Jurkat, Clone E6-1 (cell line): ENCODE measurements at places on chromosomes 4 and X.

- no peak for DNase-seq
These were observed 6.7 kb downstream of the NLGN3 start for GRCh38 chrX:71151366-71151765.

- no peak for DNase-seq
These were observed 107.0 kb downstream of the OR13H1 start for GRCh38 chrX:131650637-131651410.

GRCh38 chrX:37603938-37604409 lies 32.5 kb downstream of the LANCL3 start:
- DNase-seq, result peak; percentile 5

DNA sequence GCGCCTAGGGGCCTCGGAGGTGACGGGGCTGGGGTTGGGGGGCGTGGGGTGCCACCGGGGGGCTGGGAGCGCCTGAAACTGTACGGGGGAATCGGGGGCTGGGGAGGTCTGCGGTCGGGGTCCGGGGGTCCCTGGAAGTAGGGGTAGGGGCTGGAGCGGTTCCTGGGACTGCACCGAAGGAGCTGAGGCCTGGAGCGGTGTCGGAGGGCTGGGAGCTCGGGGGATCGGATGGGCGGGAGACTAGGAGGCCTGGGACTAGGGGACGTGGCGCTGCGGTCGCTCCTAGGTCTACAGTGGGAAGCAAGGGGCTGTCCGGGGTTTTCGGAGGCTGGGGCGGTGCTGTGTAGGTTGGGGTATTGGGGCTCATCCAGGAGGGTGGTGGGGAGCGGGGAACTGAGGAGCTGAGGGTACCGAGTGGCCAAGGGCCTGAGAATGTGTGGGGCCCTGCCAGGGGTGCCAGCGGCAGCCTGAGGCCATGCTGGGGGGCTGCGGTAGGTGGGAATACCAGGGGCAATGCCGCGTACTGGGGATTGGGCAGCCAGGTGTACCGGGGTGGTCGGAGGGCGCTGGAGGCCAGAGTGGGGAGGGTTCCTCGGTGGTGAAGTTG lies 562 bp downstream of the AKAP17A start:
- no peak for DNase-seq

- DNase-seq, result no peak
These were observed 622.5 kb downstream of the ANKRD50 start for GRCh38 chr4:124090021-124090420.

- DNase-seq, result no peak
These were observed 351.4 kb upstream of the GATB start for GRCh38 chr4:152112190-152112589.

DNA sequence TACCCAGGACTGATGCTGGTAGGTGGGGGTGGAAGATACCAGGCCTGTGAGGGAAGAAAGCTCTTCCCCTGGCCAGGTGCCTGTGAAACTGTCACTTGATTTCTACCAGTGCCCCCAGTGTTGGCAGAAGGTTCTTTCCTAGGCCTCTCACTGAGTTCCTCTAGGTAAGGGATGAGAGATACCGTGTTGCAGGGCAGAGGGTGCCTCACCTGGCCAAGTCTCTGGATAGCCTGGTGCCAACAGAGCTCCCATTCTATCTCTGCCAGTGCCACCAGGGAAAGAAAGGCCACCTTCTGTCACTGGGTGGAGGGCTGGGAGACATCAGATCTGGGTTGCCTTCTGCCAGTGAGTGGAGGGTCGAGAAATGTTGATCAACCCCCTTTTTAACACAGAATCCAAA lies 94.1 kb downstream of the RTL5 start:
- DNase-seq, result no peak

DNA sequence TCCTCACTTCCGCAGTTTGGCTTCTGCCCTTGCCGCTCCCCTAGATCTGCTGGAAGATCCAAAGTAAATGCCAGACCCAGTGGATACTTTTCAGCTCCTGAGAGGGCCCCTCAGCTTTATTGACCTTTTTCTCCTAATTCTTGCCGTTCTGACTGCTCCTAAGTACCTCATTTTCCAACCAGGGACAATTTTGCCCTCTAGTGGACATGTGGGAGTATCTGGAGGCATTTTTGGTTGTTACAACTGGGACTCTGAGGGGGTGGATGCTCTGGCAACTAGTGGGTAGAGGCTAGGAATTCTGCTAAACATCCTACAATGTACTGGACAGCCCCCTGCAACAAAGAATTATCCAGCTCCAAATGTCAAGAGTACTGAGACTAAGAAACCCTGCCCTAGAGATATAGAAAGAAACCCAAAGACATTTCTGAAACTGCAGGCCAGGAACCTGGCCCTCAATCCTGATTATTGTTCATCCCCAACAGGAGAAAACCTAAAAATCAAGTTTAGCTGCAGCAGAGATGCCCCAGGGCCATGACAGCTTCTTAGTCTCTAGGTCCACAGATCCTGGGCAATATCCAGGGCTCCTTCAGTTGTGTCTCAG lies 3.4 kb downstream of the TEX13B start:
- peak; percentile 4 for DNase-seq

- no peak for DNase-seq
These were observed 25.7 kb downstream of the MAPK10 start for GRCh38 chr4:86334020-86334750.

DNA sequence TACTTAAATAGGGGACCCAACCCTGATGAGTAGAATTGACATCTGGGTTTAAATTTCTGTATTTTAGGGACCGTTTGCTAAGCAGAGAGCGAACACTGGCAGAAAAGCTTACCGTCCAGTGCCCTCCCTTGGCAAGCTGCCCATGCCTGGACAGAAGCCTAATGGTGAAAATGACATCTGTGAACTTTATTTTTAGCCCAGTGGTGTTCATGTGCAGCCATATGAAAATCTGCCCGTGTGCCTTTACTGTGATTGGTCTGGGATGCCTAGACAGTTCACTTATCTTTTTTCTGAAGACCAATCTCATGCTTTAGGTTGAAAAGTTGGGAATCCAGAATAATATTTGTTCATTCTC lies 1.1 kb downstream of the STBD1 start:
- DNase-seq, result no peak

- no peak for DNase-seq
These were observed 1569.2 kb upstream of the ADGRL3 start for GRCh38 chr4:59630922-59631321.

DNA sequence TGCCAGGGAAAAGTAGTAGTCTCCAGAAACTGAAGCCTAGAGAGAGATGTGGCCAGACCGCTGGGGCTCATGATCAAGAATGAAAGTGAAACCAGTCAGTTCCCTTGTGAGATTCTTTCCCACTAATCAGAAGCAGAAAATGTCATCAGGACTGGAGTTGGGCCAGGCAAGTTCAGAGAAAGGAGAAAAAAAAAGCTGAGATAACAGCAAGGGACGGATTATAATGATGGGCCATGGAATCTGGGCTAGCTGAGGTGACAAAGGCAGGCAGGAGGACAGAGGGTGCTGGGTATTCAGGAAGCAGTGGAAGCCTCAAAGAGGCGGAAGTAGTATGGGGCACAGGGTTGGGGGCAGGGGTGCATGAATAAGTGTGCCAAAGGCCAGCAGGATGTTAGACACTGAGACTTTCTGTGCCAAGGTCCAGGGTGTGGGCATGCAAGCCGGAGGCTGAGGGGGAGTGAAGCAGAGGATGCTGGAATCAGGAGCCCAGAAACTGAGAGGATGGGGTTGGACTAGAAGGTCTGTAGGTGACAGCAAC lies 2.5 kb downstream of the CXorf38 start:
- DNase-seq, result peak; percentile 39

DNA sequence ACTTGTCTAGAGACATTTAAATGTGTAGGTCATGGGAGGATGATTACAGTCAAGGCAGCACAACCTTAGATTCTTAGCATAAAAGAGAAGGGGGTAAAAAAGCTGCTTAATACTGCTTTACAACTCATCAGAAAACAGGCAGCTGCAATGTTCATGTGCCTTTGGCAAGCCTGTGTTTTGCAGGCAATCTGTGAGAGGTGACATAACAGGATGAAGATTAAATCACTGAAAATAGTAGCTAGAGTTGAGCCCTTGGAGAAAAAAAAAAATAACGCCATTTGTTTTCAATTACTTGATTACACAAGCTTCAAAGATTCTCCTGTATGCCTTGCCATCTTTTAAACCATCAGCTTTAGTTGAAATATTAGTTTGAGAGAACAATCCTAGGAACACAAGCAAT lies 847.6 kb upstream of the LCORL start:
- no peak for DNase-seq

DNA sequence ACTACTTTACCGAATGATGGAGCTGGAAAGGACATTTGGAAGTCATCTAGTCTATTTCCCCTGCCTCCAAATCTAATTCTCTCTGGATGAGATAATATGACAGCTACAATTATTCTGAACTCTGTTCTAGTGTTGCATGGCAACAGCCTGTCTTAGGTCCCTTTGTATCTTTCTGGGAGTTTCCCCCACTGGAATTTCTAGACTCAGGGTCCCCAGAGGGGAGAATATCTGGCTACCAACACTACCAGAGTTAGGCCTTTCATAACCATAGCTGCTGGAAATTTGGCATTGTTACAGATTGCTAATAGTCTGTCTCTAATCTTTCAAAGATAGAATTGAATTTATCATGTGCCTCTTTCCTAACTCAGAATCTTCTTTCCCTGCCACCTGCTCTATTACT lies 4.5 kb downstream of the MSN start:
- no peak for DNase-seq

DNA sequence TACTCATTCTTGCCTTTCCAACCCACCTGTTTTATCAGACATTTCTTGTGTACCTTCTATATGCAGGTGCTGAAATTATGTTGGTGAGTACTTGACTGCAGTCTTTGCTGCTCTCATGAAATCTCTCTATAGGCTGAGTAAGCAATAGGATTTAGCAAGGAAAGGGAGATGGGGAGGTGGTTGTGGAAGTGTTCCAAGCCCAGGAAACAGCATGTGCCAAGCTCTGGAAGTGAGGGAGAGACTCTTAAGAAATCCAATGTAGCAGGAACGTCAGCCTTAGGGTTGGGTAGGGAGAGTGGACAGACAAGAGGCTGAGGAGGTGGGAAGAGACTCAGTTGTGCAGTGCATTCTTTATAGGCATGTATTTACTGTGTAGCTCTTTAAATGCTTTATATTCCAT lies 5.6 kb downstream of the SEPTIN11 start:
- DNase-seq, result no peak

- DNase-seq, result no peak
These were observed 5.0 kb downstream of the PRMT9 start for GRCh38 chr4:147678796-147679549.

GRCh38 chr4:139984471-139984870 lies 169.5 kb downstream of the MAML3 start:
- DNase-seq, result no peak
